ENCODE measurements at places on chromosomes 2 and 18.

DNA sequence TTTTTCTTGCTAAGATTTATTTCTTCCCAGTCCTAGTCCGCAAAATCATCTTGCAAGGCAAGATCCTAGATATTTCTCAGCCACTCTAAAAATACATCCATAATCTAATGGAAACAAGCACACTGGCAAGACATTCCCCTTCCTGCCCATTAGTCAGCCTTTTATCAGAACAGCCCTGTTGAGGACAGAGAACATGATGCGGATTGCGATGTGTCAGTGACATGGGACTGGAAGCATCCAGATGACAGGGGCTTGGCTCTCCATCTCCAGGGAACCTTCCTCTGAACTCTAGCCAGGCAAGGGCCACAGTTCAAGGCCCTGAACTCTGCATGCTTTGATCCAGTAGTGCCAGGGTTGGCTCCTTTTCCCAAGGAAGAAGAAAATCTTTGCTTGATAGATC, 70.0 kb downstream of the VSNL1 start:
- DNase-seq = no peak

GRCh38 chr18:21387886-21388285, 145.9 kb downstream of the GREB1L start:
- no peak for DNase-seq

- DNase-seq = no peak
Measured at GRCh38 chr2:168632709-168633121, 169.7 kb upstream of the NOSTRIN start.

- DNase-seq = no peak
Measured at GRCh38 chr2:116917196-116917595, 897.3 kb upstream of the DDX18 start.

GRCh38 chr2:48589170-48589767, 28.4 kb upstream of the GTF2A1L start:
- DNase-seq = no peak

- no peak for DNase-seq
Measured at GRCh38 chr18:7452331-7452730, 114.8 kb upstream of the PTPRM start.

DNA sequence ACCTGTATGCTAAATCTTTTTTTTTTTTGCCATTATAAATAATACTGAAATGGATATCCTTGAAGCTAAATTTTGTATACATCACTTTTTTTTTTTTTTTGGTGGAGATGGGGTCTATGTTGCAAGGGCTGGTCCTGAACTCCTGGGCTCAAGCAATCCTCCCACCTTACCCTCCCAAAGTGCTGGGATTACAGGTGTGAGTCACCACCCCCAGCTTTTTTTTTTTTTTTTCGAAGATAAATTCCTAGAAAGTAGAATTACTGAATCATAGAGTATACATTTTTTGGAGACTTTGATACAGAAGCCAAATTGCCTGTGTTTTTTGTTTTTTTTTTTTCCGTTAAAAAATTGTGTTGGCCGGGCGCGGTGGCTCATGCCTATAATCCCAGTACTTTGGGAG, 51.0 kb upstream of the MCFD2 start:
- DNase-seq = no peak

DNA sequence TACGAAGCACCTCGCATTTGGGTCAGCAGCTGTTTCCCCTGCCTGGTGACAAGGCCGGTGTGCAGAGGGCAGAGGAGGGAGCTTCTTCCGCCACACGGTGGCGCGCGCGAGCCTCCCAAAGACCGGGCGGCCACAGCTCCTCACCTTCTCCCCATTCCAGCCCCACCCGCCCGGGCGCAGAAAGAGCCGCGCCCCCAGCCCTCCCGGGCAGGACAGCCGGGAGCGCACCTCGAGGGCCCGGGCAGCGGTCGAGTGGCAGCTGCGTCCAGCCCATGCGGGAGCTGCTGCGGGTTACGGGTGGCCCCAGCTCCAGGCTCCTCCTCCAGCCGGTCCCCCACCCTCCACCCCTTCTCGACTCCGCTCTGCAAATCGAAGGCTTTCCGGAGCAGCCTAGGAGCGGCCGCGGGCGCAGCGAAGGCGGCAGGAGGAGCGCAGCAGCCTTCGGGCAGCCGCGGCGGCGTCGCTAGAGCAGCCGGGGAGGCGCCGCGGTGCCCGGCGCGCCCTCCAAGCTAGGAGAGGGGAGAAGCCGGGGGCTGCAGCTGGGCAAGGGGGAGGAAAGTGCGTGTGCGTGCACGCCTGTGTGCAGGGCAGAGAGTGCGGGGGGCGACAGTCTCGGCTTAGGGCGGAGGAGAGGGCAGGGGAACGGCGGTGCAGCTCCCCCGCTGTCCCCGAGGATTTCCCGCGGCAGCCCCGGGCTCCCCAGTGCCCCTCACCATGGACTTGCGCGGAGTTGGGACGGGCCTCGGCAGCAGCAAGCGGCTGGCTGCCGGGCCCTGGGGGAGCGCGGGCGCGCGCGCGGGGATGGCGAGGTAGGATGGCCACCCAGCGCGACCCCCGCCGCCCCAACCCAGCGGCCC, at the start of gene CCDC85A:
CCDC85A (plus strand) TSS at position 348 of the 857 bp plus-strand sequence. CDS start 635 bp downstream, outside the sequence.
- no peak for DNase-seq

GRCh38 chr2:128789776-128790455, 471.2 kb upstream of the HS6ST1 start:
- DNase-seq = no peak

DNA sequence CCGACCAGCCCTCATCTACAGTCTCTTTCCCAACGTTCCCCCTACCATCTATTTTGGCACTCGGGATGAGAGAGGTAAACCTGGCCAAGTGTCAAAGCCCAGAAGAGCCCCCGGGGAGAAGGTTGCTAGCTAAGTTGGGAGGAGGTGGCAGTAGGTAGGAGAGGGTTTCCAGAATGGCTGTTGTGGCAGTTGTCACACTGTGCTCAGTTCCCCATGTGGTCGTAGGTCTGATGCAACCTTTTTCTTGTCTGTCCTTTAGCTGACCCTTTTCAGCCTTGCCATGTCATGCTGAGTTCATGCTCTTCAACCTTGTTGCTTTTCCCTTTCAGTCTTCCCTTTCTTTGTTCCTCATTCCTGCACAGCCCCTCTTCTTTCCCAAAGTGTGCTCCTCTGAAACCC, 34.5 kb downstream of the TTLL4 start:
- DNase-seq = no peak

GRCh38 chr2:69917852-69918251, 2.9 kb downstream of the MXD1 start:
- DNase-seq = no peak

GRCh38 chr2:98508709-98509066, 64.0 kb downstream of the INPP4A start:
- no peak for DNase-seq

DNA sequence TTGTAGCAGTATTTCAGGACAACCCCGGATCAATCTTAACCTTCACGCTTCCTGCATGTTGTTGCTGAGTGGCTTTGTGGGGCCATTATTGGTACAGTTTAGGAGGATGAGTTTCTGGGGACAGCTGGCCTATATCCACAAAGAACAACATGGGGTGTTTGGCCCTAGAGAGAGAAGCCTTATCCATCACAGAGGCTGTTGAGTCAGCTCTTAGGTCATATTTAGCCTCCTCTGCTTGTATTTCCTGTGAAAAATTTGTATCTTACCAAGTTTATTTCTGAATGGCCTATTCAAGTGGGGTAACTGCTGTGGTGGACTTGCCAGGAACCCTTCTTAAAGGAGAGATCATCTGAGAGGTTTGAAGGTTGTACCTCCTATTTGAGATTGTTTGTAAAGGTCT, 77.6 kb downstream of the MAP4K4 start:
- no peak for DNase-seq

- DNase-seq = no peak
Measured at GRCh38 chr2:209411718-209412117, 12.1 kb upstream of the MAP2 start.

- no peak for DNase-seq
Measured at GRCh38 chr2:122867941-122868340, 1112.5 kb downstream of the TSN start.

- DNase-seq = no peak
Measured at GRCh38 chr2:189161894-189162293, 17.7 kb downstream of the COL5A2 start.

DNA sequence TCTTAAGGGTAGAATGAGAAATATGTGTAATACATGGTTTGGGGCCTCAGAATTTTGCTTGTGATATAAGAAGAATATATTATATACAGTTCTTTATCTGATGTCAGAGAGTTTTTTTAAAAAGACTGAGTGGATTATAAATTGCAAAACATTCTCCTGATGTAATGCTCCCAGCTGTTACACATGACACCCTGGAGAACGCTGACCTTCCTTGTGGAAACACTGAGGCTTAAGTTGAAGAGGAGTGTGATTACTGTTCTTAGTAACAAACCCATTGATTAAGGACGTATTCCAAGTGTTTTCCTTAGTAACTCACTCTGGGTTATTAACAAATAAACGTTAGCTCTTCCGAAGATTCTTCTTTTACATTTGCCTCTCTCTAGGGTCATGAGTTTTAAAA, 1069.3 kb upstream of the CNTNAP5 start:
- no peak for DNase-seq

GRCh38 chr2:191995285-191995684, 148.4 kb upstream of the CAVIN2 start:
- DNase-seq = no peak

- no peak for DNase-seq
Measured at GRCh38 chr2:43221124-43221762, 5.2 kb downstream of the ZFP36L2 start.

- DNase-seq = no peak
Measured at GRCh38 chr18:77250501-77250925, 865 bp downstream of the GALR1 start.

DNA sequence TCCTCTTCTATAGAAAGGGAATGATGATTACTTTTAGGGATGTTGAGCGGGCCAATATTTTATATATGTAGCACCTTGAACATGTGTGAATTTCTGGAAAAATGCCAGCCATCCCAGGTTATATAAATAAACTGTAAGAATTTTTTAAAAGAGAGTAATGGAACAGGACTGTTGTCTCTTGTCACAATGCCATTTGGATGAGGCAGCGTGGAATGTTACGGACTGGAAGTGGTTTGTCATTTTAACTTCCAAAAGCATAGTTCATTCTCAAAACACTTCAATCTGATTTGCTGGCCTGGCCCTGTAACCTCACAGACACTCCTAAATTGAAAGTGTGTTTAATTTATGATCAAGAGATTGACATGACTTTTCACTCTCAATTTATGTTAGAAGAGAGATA, 70.8 kb downstream of the TPGS2 start:
- no peak for DNase-seq

- no peak for DNase-seq
Measured at GRCh38 chr2:236947294-236947693, 138.4 kb upstream of the COPS8 start.

- DNase-seq = no peak
Measured at GRCh38 chr2:105595536-105595935, 149.2 kb upstream of the NCK2 start.

DNA sequence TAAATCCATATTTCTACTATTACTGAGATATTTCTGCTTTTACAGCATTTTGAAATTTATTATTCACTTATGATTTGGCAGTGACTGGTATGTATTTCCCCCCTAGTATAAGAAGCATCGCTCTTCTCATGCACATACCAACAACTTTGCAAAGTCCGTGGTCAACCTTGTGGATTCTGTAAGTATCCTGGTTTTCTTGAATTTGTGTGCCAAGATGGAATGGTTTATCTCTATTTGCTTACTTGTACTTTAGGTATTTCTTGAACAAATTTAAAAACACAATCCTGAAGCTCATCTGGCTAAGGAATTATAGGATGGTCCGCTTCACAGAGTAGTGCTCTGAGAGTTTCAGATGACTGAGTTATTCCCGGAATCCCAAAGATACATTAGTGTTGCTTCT, 85.0 kb upstream of the FAM237A start:
- no peak for DNase-seq

Measured in cortex of kidney (tissue), 1 donor.